ENCODE measurements at places on chromosomes 16 and 17.

- DNase-seq = peak; percentile 4
Measured at GRCh38 chr17:6420173-6420641, 14.7 kb downstream of the AIPL1 start.

GRCh38 chr17:73760439-73760758 is 116.2 kb upstream of the SDK2 start:
- DNase-seq = no peak

DNA sequence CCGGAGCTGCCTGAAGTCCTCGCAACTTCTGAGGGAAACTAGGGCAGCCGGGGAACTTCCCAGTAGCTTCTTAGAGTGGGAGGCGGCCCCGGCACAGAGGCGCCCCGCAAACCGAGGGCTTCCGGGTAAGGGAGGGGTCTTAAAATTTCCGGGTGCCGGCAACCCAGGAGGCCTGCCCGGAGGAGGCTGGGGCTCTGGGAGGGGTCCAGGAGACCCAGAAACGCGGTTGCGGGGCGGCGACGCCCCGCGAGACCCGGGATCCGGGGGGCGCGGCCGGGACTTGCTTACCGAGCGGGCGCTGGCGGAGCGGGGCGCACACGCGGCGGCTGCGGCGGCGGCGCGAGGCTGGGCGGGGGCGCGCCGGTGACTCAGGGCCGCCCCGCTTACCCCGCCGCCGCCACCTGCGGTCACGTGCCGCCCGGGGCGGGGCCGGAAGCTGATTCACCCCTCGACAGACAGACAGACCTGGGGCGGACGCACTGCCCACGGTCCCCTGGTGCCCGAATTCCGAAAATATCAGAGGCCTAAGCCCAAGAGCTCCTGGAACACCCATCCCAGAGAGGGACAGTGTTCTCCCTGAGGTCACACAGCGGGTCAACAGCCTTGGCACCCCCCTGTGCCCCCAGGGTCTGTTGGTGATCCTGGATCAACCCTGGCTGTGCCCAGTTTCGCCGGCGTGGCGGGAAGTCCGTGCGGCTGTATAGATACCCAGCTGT is at the start of gene FAM83G:
FAM83G (minus strand) TSS at position 344 of the 716 bp plus-strand sequence. CDS start 723 bp downstream, outside the sequence.
- peak; percentile 76 for DNase-seq

DNA sequence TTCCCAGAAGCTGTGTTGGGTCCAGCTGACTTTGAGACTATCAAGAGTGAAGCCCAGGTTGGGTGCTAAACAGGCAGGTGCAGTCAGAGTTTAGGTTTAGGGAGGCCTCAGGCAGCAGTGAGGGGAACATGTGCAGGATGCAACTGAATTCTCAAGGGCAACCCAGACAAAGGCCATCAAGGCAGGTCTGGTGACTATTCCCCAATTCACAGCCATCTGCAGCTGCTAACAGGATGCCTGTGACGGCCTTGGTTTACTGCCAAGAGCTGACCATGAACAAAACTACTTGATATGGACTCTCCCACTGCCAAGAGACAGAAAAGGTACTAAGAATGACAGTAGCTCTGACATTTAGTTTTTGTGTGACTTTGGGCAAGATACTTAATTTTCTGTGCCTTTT is 45.2 kb upstream of the BCAR1 start:
- no peak for DNase-seq

DNA sequence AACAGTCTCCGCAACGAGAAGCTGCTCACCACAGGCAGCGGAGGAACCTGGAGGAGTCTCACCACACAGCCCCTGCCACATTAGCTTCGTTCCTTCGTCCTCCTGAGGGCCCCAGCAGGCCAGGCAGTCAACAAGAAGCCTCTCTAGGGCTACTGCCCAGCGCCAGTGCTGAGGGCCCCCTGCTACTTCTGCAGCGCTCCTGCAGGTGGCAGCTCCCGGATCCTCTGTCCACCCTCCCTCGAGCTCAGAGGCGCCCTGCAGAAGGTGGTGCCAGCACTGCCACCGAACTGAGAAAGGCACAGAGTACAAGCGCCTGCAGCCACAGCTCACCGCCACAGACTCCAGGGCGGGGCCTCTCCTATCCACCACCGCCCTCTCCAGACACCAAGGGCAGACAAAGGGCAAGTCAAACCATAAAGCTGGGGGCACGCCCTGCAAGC is 27.3 kb downstream of the KDM8 start:
- peak; percentile 70 for DNase-seq

DNA sequence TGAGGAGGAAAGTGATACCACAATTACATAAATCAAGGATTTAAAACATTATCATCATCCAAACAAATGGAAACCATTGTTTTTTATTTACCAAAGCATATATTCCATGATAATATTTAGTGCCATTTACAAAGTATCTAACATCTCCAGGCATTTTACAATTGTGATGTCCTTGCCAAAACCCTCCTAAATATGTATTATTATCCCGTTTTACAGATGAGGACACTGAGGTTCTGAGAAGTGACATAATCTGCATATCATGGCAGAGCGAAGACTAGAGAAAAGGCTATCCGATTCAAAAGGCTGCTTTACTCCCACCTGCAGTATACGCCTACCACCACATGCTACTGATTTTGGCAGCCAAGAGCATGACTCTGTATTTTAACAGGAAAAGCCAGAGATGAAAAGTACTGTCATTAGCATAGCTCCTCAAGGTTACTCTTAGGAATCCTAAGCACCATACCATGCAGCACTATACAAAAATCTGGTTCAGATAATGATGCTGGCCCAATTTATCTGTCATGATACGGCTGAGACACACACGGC is 301.4 kb downstream of the CA10 start:
- no peak for DNase-seq

DNA sequence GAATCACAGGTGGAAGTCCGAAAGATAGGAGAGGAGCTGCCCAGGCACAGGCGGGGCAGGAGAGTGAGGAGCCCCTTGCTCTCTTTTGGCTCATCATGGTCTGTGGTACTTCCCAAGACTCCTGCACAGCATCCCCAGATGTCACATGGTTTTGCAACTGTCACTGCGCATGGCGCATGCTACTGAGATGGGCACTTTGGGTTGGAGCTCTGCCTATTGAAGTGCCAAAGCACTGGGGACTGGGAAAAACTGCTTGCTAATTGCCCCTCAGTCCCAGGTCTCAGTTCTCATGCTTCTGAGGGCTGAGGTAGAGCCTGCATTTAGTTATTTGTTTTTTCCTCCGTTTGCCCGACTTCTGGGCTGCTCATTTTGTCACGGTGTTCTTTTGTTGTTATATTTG is 156.8 kb upstream of the CDH13 start:
- DNase-seq = no peak

- DNase-seq = no peak
Measured at GRCh38 chr17:36001110-36001771, at the start of gene CCL15. CCL15 (minus strand) TSS chr17:36001553; CDS start chr17:36001492, 61 bp downstream.

GRCh38 chr16:47940466-47940865 is 215.3 kb downstream of the ABCC12 start:
- DNase-seq = no peak

DNA sequence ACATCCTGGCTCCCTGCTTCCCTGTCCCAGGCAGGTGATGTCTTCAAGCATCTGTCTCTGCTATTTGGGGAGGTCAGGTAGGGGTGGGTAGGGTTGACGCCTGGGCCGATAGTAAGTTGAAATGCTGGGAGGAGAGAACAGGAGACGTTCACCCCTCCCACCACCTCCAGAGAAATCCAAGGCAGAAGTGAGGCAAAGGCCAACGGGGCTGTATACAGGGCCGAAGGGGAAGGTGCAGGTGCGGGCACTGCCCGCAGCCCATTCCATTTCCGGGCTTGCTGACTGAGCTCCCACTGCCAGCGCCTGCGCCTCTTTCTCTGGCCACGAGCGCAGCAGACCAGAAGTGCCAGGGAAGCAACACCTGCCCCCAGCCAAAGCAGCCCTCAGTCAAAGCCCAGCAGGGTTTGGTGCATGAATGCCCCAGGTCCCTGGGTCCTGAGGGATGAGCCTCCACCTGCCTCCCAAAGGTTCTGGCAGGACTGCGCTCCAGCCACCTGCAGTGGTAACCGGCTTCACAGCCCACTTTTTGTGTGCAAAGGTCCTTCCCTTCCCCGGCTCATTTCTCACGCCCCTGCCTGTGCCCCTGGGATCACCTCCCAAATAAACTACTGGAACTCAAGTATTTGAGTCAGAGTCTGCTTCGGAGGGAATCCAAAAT is 127.6 kb upstream of the TNRC6C start:
- no peak for DNase-seq
